ENCODE measurements at places on chromosomes 1 and 21.
A peak's percentile ranks its signal among the peaks of the same experiment; 100 is the strongest.

DNA sequence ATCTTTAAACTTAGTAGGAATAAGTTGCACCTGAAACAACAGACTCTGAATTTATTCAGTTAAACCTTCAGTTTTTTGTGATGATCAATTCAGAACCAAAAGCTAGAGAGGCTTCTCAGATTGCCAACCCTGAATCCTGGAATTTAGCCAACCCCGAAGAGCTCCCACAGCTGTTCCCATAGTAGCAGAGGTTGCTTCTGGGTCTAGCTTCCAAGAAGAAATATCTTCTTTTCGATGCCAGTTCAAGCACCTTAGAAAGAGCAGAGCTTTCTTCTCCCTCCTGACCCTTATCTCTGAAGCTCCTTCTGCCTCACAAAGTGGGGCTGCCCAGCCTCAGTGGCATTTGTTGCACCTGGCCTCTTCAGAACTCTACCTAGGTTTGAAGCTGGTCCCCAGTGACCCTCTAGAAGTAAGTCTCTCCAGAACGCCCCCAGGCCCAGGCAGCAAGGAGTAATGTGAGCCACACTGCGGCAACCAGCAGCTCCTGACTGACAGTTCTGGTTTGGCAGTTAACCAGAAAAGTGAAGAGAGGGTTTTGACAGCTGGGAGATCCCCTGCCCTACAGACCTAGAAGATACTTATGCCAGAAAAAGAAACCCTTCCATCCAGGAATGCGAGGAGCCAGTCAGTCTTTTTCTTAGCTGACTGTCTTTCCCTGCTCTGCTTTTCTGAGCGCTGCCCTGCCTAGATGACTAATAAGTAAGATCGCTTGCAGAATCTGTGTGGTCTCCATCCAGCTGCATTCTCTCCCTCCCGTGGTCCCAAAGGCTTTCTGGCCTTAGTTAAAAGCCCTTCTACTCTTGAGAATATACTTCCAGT lies 165.9 kb downstream of the ADGRL4 start:
- no peak for DNase-seq

DNA sequence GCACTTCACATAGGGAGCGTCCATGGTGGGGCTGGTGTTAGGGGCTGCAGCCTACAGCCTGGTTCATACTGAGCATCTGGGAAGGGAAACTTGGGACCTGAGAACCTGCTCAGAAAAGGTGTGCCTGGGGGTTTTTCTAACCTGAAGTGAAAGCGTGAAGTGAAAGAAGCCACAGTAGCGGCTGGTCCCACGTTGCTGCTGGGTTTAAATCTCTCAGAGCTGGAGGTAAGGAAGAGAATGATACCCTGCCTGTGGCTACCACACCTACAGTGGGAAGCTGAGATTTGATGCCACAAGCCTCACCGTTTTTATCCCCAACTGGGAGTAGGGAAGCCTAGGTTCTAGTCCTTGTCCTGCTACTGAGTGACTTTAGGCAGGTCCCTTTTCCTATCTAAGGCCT lies 21.0 kb upstream of the FUCA1 start:
- no peak for DNase-seq

DNA sequence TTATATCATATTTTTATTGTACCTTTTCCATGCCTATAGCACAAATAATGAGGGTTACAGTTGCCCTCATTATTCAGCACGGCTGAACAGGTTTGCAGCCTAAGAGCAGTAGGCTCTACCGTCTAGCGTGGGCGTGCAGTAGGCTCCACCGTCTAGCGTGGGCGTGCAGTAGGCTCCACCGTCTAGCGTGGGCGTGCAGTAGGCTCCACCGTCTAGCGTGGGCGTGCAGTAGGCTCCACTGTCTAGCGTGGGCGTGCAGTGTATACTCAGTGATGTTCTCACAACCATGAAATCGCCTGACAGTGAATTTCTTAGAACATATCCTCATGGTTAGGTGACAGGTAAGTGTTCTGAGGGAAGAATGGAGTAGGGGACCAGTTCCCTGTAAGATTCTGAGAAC lies 84.9 kb downstream of the DYRK1A start:
- DNase-seq: no peak

DNA sequence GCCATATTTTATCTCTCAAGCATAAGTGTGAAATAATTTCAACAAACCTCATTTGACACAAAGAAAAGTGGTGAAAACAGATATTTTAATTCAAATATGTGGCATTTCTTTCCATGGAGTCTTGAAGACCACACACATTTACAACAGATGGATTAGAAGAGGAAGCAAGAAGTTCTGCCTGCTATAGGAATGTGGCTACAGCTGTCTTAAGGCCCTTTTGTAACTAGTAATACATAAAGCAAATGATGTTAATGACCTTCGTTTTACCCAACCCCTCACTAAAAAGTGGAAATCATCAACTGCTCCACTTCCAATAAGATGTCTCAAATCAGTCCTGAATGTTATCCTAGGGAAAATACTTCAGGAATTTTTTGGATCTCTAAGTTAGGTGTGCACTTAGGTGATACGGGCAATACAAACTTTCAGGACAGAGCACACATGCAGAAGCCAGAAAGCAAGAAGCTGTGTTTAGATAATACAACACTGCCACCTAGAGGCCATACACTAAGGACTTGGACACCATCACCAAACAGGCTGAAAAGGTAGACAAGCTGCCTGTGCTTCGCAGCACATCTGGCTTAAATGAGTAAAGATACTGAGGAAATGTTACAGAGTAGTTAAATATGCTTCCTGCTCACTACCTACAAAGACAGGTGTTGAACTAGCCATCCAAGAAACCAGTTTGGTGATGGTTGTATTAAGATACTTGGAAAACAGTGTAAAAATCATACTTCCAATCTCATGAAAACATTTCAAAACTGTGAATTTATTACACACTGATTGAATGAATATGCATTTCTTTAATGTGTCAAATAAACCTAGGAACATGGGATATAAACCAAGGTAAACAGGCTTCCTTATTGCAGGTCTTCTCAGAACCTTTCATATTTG lies 24.4 kb downstream of the RRAGC start:
- DNase-seq: peak; percentile 47

- no peak for DNase-seq
Measured at GRCh38 chr1:239197871-239198270, 188.5 kb upstream of the CHRM3 start.

DNA sequence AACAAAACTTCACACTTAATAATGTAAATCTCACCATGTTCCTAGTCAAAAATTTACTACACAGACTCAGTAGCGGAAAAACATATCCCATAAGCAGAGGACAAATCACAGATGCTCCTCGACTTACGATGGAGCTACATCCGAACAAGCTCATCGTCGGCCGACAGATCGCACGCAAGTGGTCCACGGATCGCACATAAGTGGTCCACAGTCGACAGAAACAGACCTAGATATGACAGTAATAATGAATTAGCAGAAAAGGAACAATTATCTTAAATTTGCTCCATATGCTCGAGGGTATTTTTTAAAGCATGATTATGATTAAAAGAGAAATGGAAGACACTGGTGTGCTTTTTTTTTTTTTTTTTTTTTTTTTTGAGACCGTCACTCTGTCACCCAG lies 36.3 kb downstream of the WDR4 start:
- DNase-seq: no peak

DNA sequence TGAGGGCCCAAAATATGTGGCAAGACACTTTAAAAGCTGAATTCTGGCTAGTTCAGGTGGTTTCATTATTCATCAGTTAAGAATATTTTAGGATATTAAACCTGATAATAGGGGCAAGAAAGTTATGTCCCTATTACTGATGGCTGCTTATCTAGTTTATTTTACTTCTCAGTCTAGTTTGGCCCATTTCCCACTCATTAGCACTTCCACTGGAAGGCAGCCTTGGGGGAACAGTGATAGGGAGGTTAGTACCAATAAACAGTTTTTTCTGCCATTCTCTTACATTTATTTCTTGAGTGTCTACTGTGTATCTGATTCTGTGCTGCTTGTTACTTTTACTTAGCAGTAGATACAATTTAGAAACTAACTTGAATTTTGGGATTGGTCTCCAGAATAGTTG lies 9.0 kb downstream of the PPP1R12B start:
- no peak for DNase-seq

DNA sequence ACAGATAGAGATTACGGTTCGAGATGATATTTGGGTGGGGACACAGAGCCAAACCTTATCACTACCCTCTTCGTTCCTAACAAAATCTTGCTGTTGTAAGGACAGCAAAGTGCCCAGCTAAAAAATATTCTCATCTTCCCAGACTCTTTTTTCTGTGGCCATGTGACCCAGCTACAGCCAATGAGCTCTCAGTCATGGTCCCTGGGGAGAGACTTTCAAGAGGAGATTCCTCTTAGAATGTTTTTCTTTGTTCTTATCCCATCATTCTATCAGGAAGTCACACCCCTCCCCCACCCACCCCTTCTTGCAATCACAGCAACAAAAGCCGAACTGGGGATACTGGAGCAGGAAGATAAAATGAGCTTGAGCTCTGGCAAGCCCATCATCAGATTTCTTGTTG lies 247.1 kb downstream of the CHRM3 start:
- DNase-seq: no peak

- no peak for DNase-seq
Measured at GRCh38 chr1:95287081-95287480, 53.1 kb downstream of the RWDD3 start.

DNA sequence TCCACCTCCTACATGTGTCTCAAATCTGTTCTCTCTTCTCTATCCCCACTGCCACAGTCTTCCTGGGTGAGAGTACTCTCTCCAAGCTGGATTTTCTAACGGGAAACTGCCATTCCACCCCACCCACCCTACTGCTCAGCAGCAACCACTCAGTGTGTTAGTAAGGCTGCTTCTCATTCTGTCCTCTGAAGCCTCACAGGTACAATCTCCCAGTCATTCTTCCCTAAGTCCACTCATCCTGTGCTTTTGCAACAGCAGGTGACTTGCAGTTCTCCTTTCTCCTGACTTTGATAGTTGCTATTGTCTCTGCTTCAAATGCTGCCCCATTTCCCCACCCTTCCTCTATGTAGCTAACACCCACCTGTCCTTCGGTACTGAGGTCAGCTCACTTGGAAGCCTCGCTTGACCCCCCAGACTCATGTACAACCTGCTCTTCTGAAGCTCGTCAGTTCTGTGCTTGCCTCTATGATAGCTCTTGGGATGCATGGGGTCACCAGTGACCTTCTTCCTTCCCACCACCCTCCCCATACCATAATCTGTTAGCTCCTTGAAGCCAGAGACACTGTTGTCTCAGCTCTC lies 188.9 kb downstream of the RRAGC start:
- DNase-seq: no peak

All from effector CD4-positive, alpha-beta T cell (primary cell).